ENCODE measurements at places on chromosomes 12 and 14.

DNA sequence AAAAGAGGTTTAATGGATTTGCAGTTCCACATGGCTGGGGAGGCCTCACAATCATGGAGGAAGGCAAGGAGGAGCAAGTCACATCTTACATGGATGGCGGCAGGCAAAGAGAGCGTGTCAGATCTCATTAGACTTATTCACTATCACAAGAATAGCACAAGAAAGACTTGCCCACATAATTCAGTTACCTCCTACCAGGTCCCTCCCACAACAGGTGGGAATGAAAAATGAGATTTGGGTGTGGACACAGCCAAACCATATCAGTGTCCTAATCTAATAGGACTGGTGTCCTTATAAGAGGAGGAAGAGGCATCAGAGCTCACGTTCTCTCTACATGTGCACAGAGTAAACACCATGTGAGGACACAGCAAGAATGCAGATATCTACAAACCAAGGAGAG, 25.9 kb downstream of the DYRK2 start:
- H3K36me3 ChIP-seq, result no peaks in the 10 kb centered on the region
- no peak for DNase-seq
- no peak overlapping the region for H3K27ac ChIP-seq
- no peaks in the 10 kb centered on the region for H3K27me3 ChIP-seq

GRCh38 chr12:51726931-51727330, 121.6 kb downstream of the FIGNL2 start:
- H3K36me3 ChIP-seq, result peaks cover 11% of the 10 kb centered on the region
- H3K4me1 ChIP-seq, result no peaks in the 10 kb centered on the region
- H3K27me3 ChIP-seq, result no peaks in the 10 kb centered on the region
- DNase-seq, result no peak
- no peak overlapping the region for H3K27ac ChIP-seq

- H3K4me3 ChIP-seq, result no peak overlapping the region
- H3K36me3 ChIP-seq, result no peaks in the 10 kb centered on the region
- peaks cover 25% of the 10 kb centered on the region for H3K4me1 ChIP-seq
- no peak overlapping the region for H3K27ac ChIP-seq
- no peak for DNase-seq
- peaks cover 13% of the 10 kb centered on the region for H3K27me3 ChIP-seq
Observed at GRCh38 chr14:104542871-104543830, 36.4 kb upstream of the C14orf180 start.

GRCh38 chr12:108825201-108825950, 32.0 kb downstream of the SSH1 start:
- H3K4me3 ChIP-seq, result peak overlapping the region; percentile 32
- H3K27ac ChIP-seq, result peak overlapping the region; percentile 95
- peaks cover 12% of the 10 kb centered on the region for H3K36me3 ChIP-seq
- H3K4me1 ChIP-seq, result peaks cover 44% of the 10 kb centered on the region
- no peaks in the 10 kb centered on the region for H3K27me3 ChIP-seq

GRCh38 chr14:44165286-44165685, 341.8 kb downstream of the FSCB start:
- H3K4me3 ChIP-seq, result no peak overlapping the region
- no peaks in the 10 kb centered on the region for H3K27me3 ChIP-seq
- H3K36me3 ChIP-seq, result no peaks in the 10 kb centered on the region

DNA sequence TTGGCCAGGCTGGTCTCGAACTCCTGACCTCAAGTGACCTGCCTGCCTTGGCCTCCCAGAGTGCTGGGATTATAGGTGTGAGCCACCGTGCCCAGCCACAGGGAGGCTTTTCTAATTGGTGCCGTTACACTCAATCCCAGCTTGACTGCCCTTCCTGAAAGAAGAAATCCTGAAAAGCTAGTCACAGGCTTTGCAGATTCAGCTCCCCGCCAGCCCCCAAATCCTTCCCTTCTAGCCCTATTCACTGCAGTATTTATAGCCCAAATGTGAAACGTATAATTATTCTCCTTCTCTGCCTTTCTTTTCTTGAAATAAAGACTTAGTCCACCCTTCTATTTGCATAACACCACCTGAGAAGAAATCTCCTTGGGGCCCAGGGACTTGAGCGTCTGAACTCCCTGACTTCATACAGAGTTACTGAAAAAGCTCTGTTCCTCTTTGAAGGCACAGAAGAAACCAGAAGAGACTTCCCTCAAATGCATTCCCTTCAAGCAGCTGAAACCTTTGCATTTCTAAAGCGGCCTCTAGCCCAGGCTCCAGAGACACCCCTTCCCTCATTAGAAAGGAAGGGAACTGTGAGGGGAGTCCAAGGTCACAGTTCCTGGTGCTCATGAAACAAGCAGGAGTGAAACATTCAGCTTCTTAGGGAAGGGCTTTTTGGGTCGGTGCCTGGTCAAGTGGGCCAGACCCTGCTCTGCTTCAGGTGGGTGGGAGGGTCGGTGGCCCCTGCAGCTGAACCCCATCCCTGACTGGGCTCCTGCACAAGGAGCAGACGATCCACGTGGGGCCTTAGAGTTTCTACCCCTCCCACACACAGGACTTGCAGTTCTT, 42.3 kb upstream of the BATF start:
- no peaks in the 10 kb centered on the region for H3K4me1 ChIP-seq
- H3K27ac ChIP-seq, result no peak overlapping the region
- H3K36me3 ChIP-seq, result peaks cover 15% of the 10 kb centered on the region
- H3K27me3 ChIP-seq, result no peaks in the 10 kb centered on the region

- H3K36me3 ChIP-seq, result no peaks in the 10 kb centered on the region
- no peaks in the 10 kb centered on the region for H3K4me1 ChIP-seq
- DNase-seq, result no peak
Observed at GRCh38 chr14:105765893-105766614, 239.7 kb downstream of the TMEM121 start.

- no peaks in the 10 kb centered on the region for H3K4me1 ChIP-seq
- no peak for DNase-seq
- H3K27ac ChIP-seq, result no peak overlapping the region
- no peaks in the 10 kb centered on the region for H3K27me3 ChIP-seq
- H3K4me3 ChIP-seq, result no peak overlapping the region
Observed at GRCh38 chr12:19482036-19482435, 42.7 kb downstream of the AEBP2 start.

DNA sequence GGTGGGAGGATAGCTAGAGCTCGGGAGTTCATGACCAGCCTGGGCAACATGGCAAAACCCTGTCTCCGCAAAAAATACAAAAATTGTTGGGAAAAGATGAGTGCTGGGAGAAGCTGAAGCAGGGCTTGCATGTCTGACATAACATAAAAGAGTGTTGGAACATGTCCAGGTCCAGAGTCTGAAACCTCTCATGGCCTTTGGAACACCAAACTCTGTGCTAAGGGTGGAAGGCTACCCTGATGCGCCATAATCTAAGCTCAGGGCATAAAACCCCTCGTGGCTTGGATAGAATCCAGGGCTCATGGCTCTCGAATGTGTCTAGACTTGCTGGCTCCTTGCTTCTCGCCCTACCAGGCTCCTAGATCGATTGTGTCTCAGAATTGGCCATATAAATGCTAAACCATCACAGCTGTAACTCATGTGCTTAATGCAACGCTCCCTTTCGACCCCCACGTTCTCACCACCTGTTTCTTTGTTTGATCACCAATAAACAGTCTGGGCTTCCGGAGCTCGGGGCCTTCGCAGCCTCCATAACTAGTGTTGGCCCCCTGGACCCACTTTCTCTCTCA, 6.7 kb upstream of the CLEC7A start:
- no peaks in the 10 kb centered on the region for H3K27me3 ChIP-seq
- H3K27ac ChIP-seq, result no peak overlapping the region
- no peak for DNase-seq
- H3K4me1 ChIP-seq, result no peaks in the 10 kb centered on the region

- no peak overlapping the region for H3K27ac ChIP-seq
- peaks cover 7% of the 10 kb centered on the region for H3K27me3 ChIP-seq
- peaks cover 3% of the 10 kb centered on the region for H3K4me1 ChIP-seq
- DNase-seq, result no peak
- H3K4me3 ChIP-seq, result no peak overlapping the region
Observed at GRCh38 chr12:33432992-33433391, 6.6 kb downstream of the SYT10 start.
